ENCODE measurements at places on chromosomes 16 and 17. TPM values are rescaled to one million over a fixed set of nuclear protein-coding genes. Genes with fewer than 3 reads are reported as not detected.

Gene ADAM11
- 19.0 TPM for total RNA-seq

Gene CMIP
- 22.9 TPM for total RNA-seq

Gene GAST
- total RNA-seq, result not detected

Gene C1QTNF8
- total RNA-seq, result not detected

Gene CACNG3
- total RNA-seq, result 2.5 TPM

Gene C17orf50
- total RNA-seq, result not detected

Gene MIEF2
- 29.2 TPM for total RNA-seq

Gene PYDC1
- total RNA-seq, result 0.78 TPM

Gene CES1
- 1.9 TPM for total RNA-seq

Gene WNT9B
- not detected for total RNA-seq

Gene KRTAP4-5
- not detected for total RNA-seq

Gene ADGRG3
- 0.16 TPM for total RNA-seq

Gene TSPOAP1
- total RNA-seq, result 30.1 TPM

Gene HASPIN
- total RNA-seq, result 0.62 TPM

Gene CCL4L2
- total RNA-seq, result 17.3 TPM

Gene CTRB2
- not detected for total RNA-seq

Gene ACSM3
- 0.47 TPM for total RNA-seq

Gene RANBP10
- total RNA-seq, result 4.4 TPM

Gene FOXF1
- total RNA-seq, result 0.47 TPM

Gene EFNB3
- total RNA-seq, result 13.7 TPM

Gene SPNS2
- 15.9 TPM for total RNA-seq
